ENCODE measurements at places on chromosomes 2 and 18. TPM values are rescaled to one million over a fixed set of nuclear protein-coding genes. Genes with fewer than 3 reads are reported as not detected.

Gene IL1A
- total RNA-seq = not detected

Gene HOXD12
- total RNA-seq = not detected

Gene PAIP2B
- total RNA-seq = 1.1 TPM

Gene NEB
- 0.78 TPM for total RNA-seq

Gene MALL
- 72.8 TPM for total RNA-seq

Gene NEU2
- not detected for total RNA-seq

Gene MARCHF4
- total RNA-seq = 0.52 TPM

Gene EHD3
- 10.6 TPM for total RNA-seq

Gene OSBPL6
- total RNA-seq = 5.4 TPM

Gene TMEM18
- total RNA-seq = 31.9 TPM

Gene TLX2
- 0.11 TPM for total RNA-seq

Gene DSC2
- 0.97 TPM for total RNA-seq

Gene PDE11A
- 0.22 TPM for total RNA-seq

Gene C2orf76
- 11.5 TPM for total RNA-seq

Gene POTEC
- not detected for total RNA-seq

Gene ANO7
- total RNA-seq = 1.2 TPM

Gene TSPYL6
- under 0.01 TPM for total RNA-seq

Gene GAL3ST2
- 0.26 TPM for total RNA-seq

Gene CMPK2
- 1.8 TPM for total RNA-seq

Gene NIFK
- 57.9 TPM for total RNA-seq

Gene TMEM237
- total RNA-seq = 52.4 TPM

Gene CEP68
- 11.5 TPM for total RNA-seq

Gene SCN7A
- total RNA-seq = not detected

Gene CXCR1
- not detected for total RNA-seq

Gene CIAO1
- 69.9 TPM for total RNA-seq

Gene TEX44
- total RNA-seq = not detected

Gene SOX11
- 0.13 TPM for total RNA-seq

Gene RIT2
- total RNA-seq = not detected

Gene MC4R
- total RNA-seq = not detected

Gene RESP18
- total RNA-seq = not detected

Gene EVX2
- total RNA-seq = not detected

Gene ZC3H6
- total RNA-seq = 8.6 TPM

Gene CNOT9
- total RNA-seq = 71.0 TPM

All from articular chondrocyte of knee joint (primary cell).